ENCODE measurements at places on chromosomes 16 and 17.

GRCh38 chr16:54346041-54346440 lies 59.5 kb upstream of the IRX3 start:
- no peak for DNase-seq

GRCh38 chr16:69465881-69466280 lies 41.5 kb downstream of the CYB5B start:
- DNase-seq, result no peak

- peak; percentile 67 for DNase-seq
Observed at GRCh38 chr17:38704606-38705522, at the start of gene MLLT6. TSS of gene MLLT6 (plus strand) at chr17:38705273. CDS start at chr17:38705633, 360 bp downstream.

GRCh38 chr16:86949116-86949515 lies 368.1 kb downstream of the C16orf95 start:
- no peak for DNase-seq

GRCh38 chr17:50055055-50055425 lies 870 bp upstream of the ITGA3 start:
- DNase-seq, result no peak

GRCh38 chr17:3983606-3984484 lies 19.6 kb upstream of the ATP2A3 start:
- DNase-seq, result no peak

GRCh38 chr16:4298761-4299522 lies 16.9 kb upstream of the GLIS2 start:
- no peak for DNase-seq

DNA sequence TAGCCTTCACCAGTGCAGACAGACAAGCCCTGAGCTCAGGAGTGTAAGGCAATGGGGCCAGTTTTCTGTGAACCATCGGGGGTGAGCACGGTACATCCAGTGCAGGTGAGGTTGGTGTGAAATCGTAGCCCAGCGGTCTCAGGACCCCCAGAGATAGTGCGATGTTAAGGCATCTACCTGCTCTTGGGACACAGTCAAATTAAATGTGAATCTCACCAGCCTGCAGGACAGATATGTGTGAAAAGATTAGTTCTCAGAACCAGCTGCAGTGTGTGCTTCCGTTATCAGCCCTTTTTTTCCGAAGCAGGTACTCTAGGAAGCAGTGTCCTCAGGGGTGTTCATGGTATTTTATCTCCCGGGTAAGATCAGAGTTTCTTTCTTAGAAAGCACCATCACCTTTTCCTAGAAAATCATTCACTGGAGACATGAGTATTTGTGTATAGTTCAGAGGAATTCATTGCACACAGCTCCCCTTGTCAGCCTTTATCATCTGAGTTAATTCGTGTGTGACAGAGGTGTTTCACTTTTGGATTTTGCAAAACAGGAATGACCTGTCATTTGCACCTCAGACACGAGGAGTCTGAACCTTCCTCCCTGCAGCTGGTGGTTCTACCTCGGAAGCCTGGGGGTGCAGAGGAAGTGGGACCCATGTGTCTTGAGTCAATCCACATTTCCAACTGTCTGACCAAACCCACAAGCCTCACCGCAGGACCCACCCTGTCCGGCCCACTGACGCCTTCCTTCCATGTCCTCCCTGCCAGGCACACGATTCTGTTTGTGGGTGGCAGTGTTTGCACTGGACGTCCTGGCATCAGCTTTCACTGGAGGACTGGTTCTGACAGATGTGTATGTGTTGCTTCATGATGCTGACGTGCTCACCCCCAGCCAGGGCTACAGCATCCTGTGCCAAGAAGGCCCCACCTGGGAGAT lies 107.8 kb downstream of the CLEC16A start:
- DNase-seq, result no peak

DNA sequence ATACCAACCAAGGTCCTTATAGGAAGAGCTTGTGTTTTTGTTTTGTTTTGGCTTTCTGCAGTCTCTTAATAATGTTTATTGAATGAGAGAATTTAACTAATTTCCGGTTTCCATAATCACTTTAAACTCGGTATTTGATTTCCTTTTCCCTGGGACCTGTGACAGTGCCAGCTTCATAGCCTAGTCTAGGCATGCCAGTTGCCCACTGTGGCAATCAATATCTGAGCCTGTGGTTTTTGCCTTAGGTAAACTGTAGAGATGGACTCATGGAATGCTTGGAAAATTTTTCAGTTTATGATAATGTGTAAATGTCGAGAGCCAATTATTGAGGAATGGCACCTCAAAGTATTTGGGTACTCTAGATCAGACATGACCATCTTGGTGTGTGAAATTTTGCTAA lies 78.2 kb downstream of the FTO start:
- no peak for DNase-seq

- DNase-seq, result peak; percentile 1
Observed at GRCh38 chr17:35548208-35548810, 10.8 kb upstream of the SLFN12L start.

GRCh38 chr16:24723663-24724062 lies 5.8 kb upstream of the TNRC6A start:
- DNase-seq, result no peak

DNA sequence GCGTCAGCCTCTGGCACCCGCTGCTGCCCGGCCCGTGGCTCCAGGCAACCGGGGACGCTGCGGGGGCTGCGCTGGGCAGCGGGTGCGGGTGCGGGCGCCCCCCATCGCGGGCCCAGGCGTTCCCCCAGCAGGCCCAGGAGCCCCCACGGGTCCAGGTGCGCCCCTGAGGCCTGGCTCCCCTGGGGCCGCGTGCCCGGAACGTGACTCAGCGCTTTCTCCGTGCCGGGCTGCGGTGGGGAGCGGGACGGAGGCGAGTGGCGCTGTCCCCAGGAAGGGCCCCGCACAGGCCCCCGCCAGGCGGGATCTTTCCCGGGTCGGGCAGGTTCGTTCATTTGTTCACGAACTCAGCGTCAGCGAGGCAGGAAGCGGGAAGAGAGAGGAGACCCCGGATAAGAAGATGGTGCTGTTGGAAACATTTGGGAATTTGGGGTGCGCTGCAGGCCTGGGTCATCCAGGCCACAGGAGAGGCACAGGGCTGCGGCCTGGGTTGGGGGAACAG lies 18.4 kb upstream of the EXOC7 start:
- peak; percentile 36 for DNase-seq

- DNase-seq, result no peak
Observed at GRCh38 chr16:22705799-22706198, 108.2 kb upstream of the HS3ST2 start.

DNA sequence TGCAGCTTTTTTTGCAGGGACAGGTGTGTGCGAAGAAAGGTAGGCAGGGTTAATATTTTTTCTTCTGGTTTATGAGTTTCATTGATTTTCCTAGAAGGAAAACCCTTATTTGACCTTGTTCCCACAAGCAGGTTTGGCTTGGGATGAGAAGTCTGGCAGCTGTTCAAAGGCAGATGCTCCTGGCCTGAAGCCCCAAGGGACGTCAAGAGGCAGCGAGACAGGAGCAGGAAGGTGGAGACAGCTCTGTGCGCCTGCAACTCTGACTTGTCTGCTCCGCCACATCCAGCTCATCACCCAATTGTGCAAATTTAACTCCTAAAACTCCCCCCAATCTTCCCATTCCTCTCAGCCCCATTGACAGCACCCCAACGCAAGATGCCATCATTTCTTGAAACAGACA lies 136.8 kb upstream of the XYLT1 start:
- DNase-seq, result no peak

DNA sequence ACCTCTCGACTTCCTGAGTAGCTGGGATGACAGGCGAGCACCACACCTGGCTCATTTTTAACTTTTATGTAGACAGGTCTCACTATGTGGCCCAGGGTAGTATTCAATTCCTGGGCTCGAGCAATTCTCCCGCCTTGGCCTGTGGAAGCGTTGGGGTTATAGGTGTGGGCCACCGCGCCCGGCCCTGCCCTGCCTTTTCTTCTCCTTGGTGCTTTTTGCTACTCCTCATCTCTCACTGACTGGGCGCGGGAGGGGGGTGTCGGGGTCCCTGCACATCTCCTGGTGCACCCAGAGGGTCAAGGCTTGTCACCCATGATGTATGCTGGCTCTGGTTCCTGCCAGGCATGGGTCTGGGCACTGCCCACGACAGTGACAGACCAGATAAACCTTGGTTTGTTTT lies 2.9 kb downstream of the MCRIP2 start:
- no peak for DNase-seq

Measured in substantia nigra (tissue), 51 donors.